ENCODE measurements at places on chromosomes 7 and 10. TPM values are rescaled to one million over a fixed set of nuclear protein-coding genes. Genes with fewer than 3 reads are reported as not detected.

Gene DDC
- 0.33 TPM for total RNA-seq

Gene PTPRE
- total RNA-seq: 15.2 TPM

- no peak within 1 kb of the TSS for H3K4me3 ChIP-seq
- no peaks in the 10 kb centered on the region for H3K27me3 ChIP-seq
- H3K27ac ChIP-seq: no peak within 1 kb of the TSS
- no peaks in the 10 kb centered on the region for H3K36me3 ChIP-seq
Measured at GRCh38 chr7:144069511-144069910, at the start of gene OR2A25. TSS of gene OR2A25 (plus strand) at chr7:144069811. CDS start at chr7:144074220, 4,409 bp downstream.

DNA sequence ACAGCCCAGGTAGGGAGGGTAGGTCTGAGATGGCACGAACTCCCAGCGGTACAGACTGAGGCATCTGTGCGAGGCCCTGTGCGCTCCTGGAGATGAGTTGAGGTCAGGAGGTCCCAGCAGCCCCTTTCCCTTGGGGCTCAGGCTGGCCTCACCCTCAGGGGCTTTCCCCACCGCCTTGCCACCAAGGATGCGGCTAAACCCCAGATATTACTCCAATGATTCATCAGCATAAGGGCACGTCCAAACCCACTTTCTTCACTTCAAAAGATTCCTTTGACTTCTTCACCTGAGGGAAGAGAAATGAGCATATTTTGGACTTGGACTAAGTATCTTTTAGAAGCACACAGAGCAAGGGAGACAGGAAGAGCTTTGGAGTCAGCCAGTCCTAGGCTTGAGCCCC, 20.3 kb downstream of the UROS start:
- H3K36me3 ChIP-seq: peaks cover 24% of the 10 kb centered on the region
- DNase-seq: no peak
- no peak overlapping the region for H3K4me3 ChIP-seq

DNA sequence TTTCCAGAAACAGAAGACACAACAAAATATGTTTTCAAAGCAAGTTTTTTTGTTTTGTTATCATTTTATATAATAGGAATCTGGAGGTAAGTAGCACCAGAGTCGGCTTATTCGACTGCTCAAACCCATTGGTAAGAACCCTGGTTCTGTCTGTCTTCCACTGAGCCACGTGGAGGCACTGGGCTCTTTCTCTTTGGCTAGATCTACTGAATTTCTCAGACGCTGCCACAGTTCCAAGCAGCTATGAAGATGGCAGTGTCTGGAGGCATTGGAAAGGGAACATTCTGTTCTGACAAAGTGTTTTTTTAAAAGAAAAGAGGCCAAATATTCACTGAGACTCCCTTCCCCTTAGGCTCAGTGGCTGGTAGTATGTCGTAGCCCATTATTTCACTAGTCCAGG, 338.8 kb downstream of the NRG3 start:
- DNase-seq: no peak

DNA sequence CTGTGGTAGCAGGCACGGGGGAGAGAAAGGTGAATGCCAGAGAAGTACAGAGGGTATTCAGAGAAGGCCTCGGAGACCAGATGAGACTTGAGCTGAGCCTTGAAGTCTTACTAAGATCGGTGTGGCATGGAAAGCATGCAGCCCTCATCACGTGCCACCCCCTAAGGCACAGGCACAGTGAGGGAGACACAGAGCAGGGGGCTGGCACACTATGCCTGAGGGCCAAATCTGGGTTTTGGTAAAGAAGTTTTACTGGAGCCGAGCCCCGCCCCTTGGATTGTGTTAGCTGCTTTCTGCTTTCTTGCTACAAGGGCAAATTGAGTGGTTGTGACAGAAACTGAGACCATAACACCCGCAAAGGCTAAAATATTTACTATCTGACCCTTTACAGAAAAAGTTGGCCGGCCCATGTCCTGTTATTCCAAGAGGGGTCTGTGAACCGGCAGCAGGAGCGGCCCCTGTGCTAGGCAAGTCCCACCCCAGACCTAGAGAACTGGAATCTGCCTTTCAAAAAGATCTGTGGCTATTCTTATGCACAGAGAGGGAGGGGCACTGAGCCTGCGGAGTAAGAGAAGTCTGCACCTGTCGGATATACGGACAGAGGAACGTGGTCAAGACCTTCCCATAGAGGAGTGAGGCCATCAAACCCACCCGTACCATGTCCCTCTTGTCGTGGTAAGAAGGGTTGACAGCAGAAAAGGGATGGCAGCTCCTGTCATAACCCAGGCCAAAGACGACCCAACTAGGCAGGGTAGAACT, 109.3 kb upstream of the RHEB start:
- DNase-seq: no peak
- no peaks in the 10 kb centered on the region for H3K36me3 ChIP-seq
- H3K4me1 ChIP-seq: peaks cover 12% of the 10 kb centered on the region
- no peak overlapping the region for H3K4me3 ChIP-seq
